ENCODE measurements at places on chromosomes 5 and 9.
A peak's percentile ranks its signal among the peaks of the same experiment; 100 is the strongest.

- peak; percentile 74 for DNase-seq
Observed at GRCh38 chr5:14190194-14191164, 47.3 kb downstream of the TRIO start.

- no peak for DNase-seq
Observed at GRCh38 chr5:161846746-161847145, 1.2 kb upstream of the GABRA1 start.

- DNase-seq, result no peak
Observed at GRCh38 chr5:59921816-59922215, 28.3 kb upstream of the PDE4D start.

GRCh38 chr5:123987956-123988355 is 476.0 kb downstream of the CSNK1G3 start:
- DNase-seq, result no peak

DNA sequence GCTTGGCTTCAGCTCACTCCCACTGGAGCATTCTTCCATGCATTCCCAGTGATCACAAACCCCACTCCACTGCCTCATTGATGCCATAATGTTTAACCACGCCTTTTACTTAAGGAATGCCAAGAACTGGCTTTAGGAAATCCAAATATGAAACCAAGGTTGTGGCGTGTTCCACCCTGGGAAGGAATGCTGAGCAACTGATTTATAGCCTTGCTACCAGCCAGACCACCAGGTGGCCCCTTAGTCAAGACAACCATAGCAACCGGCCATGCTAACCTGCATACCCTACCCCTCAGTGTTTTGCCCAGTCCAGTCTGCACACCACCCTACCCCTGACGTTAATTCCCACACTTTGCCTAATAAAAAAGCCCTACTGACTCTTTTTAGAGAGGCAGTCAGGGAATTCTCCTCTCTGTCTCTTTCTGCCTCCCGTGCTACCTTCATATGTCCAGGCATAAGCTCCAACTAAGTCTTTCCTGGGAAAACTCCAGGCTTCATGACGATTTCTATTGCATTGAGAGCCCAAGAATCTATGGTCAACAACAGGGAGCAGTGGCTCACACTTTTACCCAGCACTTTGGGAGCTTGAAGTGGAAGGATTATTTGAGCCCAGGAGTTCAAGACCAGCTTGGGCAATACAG is 27.0 kb upstream of the PRRC2B start:
- DNase-seq, result peak; percentile 76

GRCh38 chr9:93173365-93174051 is 10.4 kb upstream of the WNK2 start:
- no peak for DNase-seq

DNA sequence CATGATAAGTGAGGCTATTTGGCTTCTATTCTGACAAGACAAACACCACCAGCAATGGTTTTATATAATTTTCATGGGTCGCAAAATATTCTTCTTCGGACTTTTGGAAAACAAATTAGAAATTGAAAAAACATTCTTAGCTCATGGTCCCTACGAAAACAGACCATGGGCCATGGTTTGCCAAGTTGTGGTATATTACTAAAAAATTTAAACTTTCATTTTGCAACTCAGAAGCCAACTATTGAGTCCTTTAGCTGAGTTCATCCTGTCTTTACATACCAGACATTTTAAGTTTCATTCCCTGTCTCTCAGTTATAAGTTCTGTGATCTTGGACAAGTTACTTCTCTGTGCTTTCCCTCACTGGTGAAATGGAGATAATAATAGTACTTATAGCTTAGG is 198.1 kb downstream of the CSNK1G3 start:
- DNase-seq, result no peak

DNA sequence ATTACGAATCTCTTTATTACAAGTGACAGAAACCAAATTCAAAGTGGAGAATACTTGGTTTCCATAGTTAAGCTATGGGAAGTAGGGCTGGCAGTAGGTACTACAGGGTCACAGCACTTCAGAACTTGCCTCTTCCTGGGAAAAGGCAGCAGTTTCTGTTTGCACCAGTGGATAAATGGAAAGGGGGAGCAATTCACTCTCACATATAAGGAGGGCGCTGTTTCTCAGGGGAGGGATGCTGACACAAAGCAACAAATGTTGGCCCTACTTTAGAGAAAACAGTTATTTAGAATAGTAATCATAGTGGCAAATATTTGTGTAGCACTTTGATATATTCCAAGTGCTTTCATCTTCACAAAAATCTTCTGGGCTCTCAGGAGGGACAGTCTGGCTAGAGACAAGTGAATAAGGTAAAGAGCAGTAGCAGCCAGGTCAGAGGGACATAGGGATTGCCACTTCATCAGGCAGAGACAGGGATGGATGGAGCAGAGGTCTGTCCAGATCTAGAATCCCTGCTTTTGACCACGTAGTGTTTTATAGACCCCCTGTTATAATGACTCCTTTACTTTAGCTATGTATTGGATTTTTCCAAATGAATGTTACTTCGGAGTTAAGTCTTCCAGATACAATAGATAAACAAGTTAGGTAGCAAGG is 554.8 kb upstream of the SGCD start:
- no peak for DNase-seq

DNA sequence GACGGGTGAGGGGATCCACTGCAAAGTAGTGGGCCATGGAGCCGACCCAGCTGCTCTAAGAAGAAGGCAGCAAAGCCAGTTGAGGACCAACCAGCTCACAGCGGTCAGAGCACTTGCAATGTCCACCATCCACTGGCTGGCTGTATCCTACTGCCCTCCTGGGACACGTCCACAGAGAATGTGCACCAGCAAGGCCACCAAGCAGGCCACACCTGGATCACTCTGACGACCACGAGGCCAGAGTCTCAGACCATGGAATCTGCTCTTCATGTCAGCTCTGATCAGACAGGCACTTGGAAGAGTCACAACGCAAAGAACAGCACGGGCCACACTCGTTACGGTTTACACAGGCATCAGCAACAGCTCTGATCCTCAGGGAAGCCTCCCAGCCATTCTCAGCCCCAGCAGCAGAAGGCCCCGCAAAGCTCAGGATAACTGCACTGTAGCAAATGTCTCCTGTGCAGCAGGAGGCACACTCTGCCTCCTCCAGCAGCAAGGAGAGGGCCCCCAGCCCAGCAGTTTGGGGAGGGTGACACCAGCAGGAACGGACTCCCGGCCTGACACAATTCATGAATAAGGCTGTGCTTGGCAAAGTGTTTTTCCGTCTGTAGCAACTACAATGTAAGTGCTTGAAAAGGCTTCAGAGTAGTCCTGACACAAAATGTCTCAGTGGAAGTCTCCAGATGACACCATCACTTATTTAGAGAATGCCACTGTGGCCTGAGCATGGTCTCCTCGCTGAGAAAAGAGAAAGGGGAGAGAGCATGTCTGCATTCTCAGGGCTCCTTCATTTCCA is 15.7 kb downstream of the SEMA4D start:
- DNase-seq, result no peak

GRCh38 chr5:156675395-156675794 is 174.7 kb upstream of the PPP1R2B start:
- DNase-seq, result no peak

DNA sequence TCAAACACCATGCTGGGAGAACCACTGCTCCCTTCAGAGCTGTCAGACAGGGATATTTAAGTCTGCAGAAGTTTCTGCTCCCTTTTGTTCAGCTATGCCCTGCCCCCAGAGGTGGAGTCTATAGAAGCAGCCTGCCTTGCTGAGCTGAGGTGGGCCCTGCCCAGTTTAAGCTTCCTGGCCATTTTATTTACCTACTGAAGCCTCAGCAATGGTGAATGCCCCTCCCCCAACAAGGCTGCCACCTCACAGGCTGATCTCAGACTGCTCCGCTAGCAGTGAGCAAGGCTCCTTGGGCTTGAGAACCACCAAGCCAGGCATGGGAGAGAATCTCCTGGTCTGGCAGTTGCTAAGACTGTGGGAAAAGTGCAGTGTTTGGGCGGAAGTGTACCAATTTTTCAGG is 205.5 kb upstream of the PTGER4 start:
- no peak for DNase-seq

DNA sequence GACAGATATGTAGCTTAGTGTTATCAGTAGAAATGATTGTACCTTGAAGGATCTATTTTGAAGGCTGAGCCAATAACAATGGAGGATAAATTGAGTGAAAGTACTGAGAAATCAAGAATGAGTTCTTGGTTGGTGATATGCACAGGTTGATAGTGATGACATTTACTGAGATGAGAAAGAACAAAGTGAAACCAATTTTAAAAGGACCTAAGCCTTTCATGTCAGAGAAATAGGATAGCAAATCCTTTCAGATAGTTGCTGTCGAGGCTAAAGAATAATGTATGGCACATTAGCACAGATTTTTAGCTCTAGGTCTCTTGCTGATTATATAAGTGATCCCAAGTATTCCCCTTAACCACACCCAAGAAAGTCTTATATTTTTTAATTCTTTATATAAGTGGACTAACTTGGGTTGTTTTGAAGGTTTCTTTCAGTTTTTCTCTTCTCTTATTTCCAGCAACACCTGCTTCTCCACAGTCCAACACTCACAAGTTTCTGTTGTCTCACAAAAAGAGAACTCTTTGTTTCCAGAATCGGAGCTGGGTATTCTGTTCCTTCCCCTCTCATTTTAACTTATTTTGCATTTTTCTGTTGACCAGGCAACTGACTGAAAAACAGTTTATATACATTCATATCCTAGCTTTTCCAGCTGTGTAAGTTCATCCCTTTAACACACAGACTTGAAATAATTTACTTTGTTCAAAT is 286.9 kb upstream of the ATP10B start:
- no peak for DNase-seq

GRCh38 chr5:136094913-136095641 is 37.6 kb upstream of the SMAD5 start:
- no peak for DNase-seq

DNA sequence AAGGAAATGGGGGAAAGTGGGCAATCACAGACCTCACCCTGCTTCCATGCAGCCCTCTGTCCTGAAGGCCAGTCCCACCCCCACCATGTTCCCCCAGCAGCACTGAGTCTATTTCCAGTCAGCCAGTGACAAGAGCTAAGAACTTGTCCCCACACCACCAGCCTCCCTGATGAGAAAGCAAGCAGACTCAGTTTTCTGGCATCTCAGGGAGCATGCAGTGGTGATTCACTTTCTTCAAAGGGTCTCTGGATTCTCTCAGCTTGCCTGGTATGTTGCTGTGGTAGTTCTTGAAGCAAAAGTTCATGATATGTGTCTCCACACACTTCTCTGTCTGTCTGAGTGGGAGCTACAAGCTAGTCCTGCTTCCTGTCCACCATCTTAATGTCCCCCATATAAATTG is 799.9 kb upstream of the TYRP1 start:
- no peak for DNase-seq

GRCh38 chr9:1415146-1415545 is 365.0 kb downstream of the DMRT2 start:
- no peak for DNase-seq

DNA sequence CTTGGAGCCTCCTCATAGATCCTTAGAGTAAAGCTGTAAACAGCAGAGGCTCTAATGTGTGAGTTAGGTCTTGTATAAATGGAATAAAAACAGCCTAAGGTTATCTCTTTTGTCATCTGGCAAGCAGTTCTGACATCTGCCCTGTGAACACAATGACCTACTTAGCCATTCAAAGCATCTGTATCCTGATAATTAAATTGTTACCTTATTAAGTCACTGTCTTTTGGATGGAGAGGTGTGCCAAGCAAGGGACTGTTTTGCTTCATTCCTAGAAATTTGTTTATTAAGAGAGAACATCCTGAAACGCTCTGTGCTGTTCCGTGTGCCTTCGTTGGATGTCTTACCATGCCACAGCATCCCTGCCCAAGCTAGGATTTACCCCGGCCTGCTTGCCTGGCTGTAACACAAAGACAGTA is 1.5 kb downstream of the LSM11 start:
- DNase-seq, result no peak

DNA sequence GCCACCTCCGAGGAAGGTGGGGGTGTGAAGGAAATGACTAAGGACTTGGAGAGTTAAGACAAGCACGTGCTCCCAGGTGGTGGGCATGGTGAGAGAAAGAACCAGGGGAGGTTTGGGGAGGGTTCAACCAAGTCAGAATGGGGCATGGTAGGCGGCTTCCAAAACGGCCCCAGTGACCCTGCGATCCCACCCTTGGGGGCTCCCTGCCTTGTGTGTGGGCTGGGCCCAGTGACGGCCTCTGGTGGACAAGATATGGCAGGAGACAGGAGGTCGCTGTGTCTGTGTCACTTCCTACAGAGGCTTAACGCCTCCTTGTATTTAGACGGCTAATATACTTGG is 51.3 kb upstream of the IRX4 start:
- no peak for DNase-seq

DNA sequence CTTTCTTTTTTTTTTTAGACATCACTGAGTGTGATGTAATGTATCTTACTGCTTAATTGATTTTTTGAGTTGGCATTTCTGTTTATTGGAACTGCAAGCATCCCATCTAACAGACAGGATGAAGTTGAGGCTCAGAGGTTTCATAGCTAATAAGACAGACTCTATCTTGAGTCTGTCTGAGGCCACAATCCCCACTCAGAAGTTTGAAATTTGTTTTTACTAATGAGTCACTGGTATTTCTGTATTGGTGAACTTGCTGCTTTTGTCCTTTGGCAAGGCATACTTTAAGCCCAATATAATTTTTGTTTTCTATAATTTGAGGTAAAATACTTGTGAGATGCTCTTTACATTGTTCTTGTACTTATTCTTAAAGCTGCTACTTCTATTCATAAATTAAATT is 491.2 kb downstream of the PSAT1 start:
- no peak for DNase-seq

GRCh38 chr5:10536511-10536910 is 27.4 kb upstream of the ANKRD33B start:
- DNase-seq, result no peak

DNA sequence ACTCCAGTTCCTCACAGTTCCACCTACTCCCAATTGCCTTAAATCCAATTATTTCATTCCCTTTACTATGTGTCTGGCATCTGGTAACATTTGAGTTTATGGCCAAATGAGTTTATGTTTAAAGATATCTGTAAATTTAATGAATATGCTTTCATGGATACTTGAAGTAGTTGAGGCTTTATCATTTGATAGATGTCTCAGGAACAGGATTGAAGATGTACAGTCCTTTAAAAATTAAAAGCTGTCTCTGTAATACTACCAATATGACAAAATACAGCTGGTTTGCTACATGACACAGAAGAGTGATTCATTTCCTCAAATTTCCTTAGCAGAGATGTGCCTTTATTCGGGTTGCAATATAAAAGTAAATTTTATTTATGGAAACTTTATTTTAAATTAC is 2326.0 kb upstream of the ACO1 start:
- DNase-seq, result no peak

- no peak for DNase-seq
Observed at GRCh38 chr9:20559231-20559890, 62.9 kb downstream of the MLLT3 start.

- DNase-seq, result no peak
Observed at GRCh38 chr5:171736976-171737891, 48.4 kb upstream of the SMIM23 start.

DNA sequence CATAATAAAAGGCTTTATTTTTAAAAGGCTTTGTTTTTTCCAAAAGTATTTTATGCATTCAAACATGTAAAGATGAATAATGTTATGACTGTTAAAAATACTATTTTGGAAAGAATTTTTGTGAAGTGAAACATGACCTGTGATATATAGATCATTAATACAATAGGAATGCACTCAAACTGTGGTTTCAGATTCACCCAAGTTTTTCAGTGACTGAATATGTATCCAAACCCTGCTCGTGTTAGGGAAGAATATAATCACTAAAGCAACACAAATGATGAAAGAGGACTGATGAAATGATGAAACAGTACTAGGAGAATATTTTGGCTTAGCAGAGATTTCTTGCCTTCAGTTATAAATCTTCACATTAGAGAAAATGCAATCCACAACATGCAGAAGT is 278.0 kb downstream of the ADAMTS6 start:
- DNase-seq, result no peak

- no peak for DNase-seq
Observed at GRCh38 chr5:157198277-157198986, 17.8 kb downstream of the ITK start.
